Smooth muscle cell of trachea (primary cell): ENCODE measurements at places on chromosomes 5 and 9. TPM values are rescaled to one million over a fixed set of nuclear protein-coding genes. Genes with fewer than 3 reads are reported as not detected.

GRM6 gene
- total RNA-seq: not detected in 2 replicates

TXNDC15 gene
- total RNA-seq: 130 and 169 TPM in 2 replicates

DBH gene
- not detected in 2 replicates for total RNA-seq

KCNMB1 gene
- total RNA-seq: not detected in 2 replicates

BTNL3 gene
- total RNA-seq: not detected in 2 replicates

PLAC8L1 gene
- total RNA-seq: not detected in 2 replicates

QRFP gene
- not detected in 2 replicates for total RNA-seq

ADAMTS12 gene
- total RNA-seq: 8.9 and 12.1 TPM in 2 replicates

ARSI gene
- total RNA-seq: 12.1 and 18.9 TPM in 2 replicates
